ENCODE measurements at places on chromosomes 1 and 21.

- no peak for DNase-seq
Measured at GRCh38 chr1:226942392-226942791, 2.3 kb downstream of the COQ8A start.

GRCh38 chr1:33265780-33266605 lies 9.7 kb downstream of the ZNF362 start:
- DNase-seq: no peak

- no peak for DNase-seq
Measured at GRCh38 chr1:69863704-69864103, 296.0 kb downstream of the LRRC7 start.

- DNase-seq: no peak
Measured at GRCh38 chr1:211229365-211229759, 29.8 kb upstream of the RCOR3 start.

GRCh38 chr1:232162001-232162400 lies 467.9 kb downstream of the SIPA1L2 start:
- no peak for DNase-seq

DNA sequence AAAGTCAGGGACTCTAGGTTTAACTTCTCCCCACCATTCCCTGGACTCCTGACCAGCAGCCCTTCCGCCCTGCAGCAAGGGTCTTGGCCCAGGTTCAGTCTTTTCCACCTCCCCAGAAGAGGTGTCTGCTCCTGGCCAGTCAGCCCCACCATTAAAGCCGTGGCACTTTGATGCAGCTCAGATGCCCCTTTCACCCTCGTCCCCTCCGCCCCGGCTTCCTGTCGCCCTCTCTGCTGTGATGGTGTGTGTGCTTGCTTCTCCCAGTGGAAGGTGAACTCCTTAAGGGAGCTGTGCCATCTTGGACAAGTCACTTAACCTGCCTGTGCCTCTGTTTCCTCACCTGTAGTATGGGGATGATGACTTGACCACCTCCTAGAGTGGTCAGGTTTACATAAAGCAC lies 17.8 kb upstream of the TTC4 start:
- DNase-seq: no peak

DNA sequence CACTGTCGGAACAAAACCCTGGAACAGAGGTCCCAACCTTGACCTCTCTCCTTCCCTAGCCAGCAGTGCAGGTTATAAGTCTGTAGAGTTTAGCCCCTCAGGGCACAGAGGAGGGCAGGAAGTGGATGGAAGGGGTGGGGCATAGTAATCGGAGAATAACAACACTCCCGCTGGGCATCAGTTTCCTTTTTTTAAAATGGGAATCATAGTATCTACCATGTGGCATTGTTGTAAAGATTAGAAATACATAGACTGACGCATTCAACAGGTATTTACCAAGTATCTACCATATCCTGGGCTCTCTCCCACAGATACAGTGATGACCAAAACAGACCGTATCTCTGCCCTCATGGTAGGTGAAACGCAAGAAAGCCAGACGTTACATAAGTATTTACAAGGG lies 24.9 kb upstream of the ATF3 start:
- no peak for DNase-seq

DNA sequence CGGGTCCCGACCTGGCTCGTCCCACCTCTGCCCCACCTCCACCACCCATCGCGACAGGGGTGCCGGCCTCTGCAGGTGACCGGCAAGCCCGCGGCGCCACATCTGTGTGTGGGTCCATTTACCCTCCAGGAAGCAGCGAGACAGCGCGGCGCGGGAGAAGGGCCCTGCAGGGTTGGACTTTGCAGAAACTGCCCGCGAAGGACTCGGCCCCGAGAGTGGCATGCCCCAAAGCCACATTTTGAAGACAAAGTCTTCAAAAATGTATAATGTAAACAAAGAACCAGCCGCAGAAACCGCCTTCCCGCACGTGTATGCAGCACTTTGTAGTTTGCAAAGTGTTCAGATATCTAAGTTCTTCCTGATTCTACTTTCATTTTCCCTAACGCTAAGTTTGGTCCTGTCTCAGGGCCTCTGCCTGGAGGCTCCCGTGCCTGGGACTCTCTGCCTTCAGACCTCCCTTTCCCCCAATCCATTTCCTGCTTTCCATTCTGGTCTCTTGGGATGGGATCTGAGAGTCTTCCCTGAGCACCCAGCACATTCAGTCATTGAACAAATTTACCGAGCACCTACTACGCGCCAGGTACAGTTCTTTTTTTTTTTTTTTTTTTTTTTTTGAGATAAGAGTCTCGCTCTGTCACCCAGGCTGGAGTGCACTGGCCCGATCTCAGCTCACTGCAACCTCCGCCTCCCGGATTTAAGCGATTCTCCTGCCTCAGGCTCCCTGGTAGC lies 524 bp upstream of the TMCO4 start:
- no peak for DNase-seq

DNA sequence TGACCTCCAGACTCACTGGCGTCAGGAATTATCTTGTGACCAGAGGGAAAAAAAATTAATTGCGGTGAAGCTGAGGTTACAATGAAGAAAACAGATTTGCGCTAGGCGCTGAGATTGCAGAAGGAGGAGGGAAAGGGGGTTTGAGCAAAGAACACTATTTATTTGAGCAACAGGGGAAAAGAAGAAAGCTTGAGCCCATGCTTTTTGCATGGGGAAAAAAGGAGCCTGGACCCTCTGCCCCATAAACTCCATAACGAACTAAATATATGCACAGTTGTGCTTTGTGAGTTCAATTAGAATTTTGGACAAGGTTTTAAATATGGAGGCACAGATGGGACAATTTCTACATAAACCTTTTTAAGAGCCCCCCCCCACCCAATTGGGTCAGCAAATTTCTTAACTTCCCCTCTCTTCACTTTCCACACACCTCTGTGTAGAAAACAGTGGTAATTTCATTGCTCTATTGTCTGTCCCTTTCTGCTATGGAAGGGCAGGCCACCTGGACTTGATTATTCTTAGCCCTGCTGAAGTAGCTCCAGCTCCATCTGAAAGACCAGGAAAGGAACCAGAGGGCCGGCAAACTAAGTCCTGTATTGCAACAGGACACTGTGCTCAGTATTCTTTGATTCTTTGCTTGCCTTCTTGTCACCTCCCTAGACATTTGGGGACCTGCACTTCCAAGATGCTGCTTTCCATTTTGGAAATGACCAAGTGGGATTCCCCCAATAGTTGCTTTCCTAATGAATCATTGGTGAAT lies 862 bp upstream of the ID3 start:
- DNase-seq: no peak

DNA sequence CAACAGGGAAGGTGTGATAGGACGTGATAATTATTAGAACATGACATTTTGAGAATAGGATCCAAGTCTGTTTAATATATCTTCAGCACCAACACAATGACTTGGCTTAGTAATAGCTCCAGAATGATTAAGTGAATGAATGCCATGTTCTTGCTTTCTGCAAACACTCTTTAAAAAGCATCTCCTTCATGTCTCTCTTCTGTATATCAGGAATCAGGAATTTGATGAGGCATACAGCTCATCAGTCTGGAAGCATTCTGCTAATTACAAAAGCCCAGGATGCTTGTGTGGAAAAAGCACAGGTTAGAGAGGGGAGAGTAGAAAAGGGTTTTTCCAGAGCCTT lies 113.0 kb upstream of the ZNF648 start:
- no peak for DNase-seq

DNA sequence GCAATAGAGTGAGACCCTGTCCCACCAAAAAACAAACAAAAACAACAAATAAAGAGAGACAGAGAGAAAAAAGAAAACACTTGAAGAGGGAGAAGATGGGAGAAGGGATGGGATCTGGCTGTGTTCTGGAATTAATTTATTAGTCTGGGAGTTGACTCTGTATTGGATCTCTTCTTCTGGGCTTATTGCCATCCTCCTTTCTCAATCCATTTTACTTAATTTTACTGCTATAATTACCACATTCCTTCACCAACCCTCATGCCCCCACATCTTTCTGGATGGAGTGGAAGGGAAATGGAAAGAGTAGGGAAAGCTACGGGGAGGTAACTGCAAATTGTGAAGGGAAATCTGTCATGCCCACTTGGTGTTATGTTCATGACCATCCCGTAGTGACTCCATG lies 42.9 kb downstream of the FMN2 start:
- no peak for DNase-seq

- no peak for DNase-seq
Measured at GRCh38 chr21:33964706-33965325, 49.2 kb upstream of the ATP5PO start.

DNA sequence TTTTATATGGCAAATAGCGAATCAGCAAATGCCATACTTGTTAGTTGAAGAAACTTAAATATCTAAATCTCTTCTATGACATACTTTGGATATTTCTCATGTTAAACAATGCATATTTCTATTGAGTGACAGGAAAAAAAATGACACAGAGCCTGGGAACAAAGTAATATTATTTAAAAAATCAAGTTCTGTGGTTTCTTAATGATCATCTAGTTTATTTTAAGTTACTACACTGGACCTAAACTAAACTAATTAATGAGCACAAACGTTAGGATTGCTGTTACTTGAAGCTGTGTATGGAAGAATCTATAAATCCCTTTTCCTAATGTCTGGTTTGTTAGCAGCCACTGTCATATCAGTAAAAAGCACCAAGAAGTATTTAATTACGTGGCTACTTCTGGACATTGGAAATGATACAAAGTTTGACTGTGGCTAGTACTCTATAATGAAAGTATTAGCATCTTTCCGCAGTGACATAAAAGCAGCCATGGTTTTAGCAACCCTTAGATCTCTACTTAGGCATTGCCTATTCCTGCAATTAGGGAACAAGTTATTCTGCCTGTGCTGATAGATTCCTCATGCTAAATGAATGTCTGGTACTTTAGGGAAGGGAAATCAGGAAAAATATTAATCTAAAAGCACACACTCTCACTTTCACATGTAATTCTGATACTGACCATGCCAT lies 981.7 kb upstream of the B3GALT2 start:
- no peak for DNase-seq

DNA sequence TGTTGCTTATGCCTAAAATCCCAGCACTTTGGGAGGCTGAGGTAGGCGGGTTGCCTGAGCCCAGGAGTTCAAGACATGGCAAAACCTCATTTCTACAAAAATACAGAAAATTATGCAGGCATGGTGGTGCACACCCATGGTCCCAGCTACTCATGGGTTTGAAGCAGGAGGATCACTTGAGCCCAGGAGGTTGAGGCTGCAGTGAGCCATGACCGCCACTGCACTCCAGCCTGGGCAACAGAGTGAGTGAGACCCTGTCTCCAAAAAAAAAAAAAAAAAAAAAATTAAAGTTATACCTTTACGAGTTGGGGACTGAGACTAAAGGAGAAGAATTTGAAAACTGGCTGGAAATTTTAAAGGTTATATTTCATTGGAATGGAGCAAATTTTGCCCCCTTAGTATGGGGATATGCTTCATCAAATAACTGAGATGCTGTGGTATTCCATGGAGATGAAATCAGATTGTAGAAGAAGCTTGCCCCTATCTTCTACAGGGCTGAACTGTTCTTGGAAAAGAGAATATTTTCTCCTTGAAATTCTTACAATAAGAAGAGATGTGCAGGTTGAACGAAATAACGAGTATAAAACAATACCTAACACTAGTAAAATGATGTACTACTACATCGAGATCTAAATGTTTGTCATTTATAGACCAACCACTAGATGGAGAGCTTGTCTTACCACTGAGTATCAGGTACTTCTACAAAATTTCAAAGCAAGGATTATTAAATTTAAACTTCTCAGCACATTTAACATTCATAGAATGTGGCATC lies 34.9 kb upstream of the SCYL3 start:
- no peak for DNase-seq

- no peak for DNase-seq
Measured at GRCh38 chr21:42209801-42210479, 9.0 kb upstream of the ABCG1 start.

- DNase-seq: no peak
Measured at GRCh38 chr1:49389699-49390098, 613.0 kb upstream of the BEND5 start.

DNA sequence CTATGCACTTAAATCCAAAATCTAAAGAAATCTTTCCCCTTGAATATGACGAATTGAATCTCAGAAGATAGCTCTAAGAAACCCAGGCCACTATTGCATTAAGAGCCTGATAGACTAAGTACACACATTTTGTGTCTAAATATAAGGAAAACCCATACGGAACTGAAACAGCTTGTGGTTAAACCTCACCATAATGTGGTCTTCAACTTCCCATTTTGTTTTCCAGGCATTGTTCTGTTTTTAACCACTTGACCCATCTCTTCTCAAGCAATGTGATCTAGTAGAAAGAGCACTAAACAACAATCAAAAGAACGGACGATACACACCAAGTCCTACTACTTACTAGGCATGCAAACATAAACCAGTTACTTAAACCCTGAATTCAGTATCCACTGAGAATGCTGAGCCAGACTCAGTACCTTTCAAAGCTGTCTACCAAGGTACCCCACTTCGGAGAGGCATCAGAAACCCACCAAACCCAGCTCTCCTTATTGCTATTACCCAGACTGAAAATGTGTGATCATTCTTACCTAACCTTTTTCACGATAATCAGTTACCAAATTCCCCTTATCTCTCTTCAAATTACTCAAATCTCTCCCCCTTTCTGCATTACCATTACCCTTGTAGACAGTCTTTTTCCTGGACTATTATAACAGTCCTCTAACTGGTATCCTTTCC lies 12.8 kb downstream of the OTUD7B start:
- DNase-seq: no peak

DNA sequence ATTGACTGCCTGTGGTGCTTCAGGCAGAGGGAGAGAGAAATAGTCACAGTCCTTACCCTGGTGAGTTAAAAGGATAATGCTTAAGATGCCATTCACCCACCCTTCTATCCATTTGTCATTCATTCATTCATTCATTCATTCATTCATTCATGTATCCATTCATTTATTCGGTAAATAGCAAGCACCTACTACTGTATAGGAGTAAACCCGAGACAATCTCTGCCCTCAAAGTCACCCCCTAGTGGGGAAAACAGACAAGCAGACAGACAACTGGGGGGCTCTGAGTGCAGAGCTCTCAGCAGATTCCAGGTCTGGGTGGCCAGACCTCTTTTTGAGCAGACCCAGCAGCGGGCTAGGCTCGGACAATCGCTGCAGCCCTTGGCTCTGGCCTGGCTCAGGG lies 14.1 kb upstream of the ACTL8 start:
- no peak for DNase-seq

DNA sequence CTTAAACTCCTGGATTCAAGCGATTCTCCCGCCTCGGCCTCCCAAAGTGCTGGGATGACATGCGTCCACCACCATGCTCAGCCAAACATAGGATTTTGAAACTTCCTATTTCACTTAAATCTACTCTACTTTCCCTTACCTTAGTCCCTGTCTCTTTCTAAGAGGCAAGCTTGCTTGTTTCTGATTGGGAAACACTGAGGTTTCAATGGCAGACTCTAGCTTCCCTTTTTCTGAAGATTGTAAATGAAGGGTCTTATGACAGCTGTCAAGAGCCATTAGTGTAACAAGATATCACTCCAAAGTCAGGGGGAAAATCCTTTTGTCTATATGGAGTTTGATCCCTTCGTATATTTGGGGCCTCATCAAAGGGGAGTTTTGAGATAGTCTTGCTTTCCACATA lies 23.5 kb upstream of the LMO4 start:
- no peak for DNase-seq

Measured in caudate nucleus (tissue), 63 donors.